HFF-Myc (cell line): ENCODE measurements at places on chromosomes 2 and 18.

- no peak for DNase-seq
Observed at GRCh38 chr18:48950536-48951447, at the start of gene SMAD7. SMAD7 (minus strand) TSS chr18:48950965; CDS start chr18:48950424, 541 bp downstream.

GRCh38 chr2:29579495-29580169, 341.8 kb downstream of the ALK start:
- DNase-seq: no peak

- DNase-seq: peak; percentile 24
Observed at GRCh38 chr2:157052685-157053224, 204.8 kb upstream of the GALNT5 start.

- no peak for DNase-seq
Observed at GRCh38 chr2:172113617-172114016, 10.9 kb upstream of the DLX2 start.

DNA sequence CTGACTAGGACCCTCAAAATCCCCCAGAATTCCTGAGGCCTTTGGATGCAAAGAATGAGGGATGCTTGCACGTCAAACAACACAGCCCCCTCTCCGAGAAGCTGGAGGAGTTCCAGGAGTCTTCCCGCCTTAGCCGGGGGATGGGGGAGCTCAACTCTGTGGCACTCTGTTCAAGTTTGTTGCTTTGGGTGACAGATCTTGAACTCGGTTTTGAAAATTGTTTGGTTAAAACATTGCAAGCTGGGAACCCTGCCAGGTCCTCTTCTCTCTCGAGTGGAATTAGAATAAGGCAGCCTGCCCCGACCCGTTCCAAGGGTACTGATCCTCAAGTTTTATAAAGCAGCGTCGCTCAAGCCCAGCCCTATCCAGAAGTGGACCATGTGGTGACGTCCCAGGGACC, 244.1 kb downstream of the LOXHD1 start:
- no peak for DNase-seq

DNA sequence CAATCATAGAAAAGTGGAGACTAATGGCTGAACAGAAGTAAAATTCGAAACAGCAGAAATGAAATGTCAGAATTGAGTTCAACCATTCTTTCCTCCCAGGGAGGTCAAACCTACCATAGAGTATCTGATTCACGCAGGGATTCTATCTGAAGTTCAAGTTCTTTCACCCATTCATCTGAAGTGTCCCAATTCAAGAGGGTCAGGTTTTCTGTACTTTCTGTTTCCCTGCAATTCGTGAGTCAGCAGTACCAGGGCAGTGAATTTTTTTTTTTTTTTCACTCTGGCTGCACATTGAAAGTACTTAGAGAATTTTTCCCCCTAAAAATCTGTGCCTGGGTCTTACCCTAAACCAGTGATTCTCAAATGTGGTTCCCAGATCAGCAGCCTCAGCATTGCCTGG, 40.9 kb upstream of the CCDC88A start:
- no peak for DNase-seq

- no peak for DNase-seq
Observed at GRCh38 chr2:20755132-20755800, 67.6 kb downstream of the LDAH start.

DNA sequence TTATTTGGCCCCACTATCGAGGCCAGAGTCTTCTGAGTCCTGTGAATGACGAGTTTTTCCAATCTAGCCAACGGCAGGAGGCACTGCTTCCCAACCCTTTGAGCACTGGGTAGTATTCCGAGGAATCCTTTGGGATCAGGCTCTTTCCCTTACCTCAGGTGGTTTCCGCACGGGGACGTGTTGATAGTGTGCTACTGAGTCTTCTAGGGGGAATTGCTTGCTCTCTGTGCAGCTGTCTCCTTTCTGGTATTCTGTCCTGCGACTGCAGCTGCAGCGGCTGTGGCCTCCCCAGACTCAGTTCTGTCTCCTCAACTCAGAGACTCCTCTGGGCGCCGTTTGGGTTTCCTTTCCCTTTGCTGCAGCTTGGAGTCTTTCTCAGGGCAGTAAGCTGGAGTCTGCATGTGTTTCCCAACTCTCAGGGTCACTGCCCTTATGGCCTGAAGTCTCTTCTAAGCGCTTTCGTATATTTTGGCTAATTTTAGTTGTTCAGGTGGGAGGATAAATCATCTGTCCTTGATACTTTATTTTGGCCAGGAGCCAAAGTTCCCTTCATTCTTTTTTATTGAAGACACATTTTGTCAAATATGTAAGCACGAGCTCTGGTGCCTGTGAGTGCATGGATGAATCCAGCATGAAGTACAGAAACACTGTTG, 118.4 kb downstream of the MAP4K4 start:
- DNase-seq: no peak

DNA sequence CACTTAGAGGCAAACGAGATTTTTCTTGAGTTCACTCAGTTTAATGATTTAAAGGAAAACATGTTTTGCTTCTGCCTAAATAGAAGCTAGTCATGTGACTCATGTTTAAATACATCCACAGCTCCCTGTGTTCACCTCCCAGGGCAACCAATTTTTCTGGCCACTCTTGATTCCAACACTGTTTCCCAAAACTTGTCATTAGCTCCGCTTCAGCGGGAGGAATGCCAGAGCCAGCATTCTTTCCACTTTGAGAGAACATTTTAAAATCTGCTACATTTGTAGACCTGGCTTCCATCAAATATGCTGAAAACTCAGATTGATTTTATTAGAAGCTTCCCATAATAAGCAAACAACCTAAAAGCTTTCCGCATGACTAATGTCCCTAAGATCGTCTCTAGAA, 2.8 kb upstream of the CYS1 start:
- DNase-seq: no peak

DNA sequence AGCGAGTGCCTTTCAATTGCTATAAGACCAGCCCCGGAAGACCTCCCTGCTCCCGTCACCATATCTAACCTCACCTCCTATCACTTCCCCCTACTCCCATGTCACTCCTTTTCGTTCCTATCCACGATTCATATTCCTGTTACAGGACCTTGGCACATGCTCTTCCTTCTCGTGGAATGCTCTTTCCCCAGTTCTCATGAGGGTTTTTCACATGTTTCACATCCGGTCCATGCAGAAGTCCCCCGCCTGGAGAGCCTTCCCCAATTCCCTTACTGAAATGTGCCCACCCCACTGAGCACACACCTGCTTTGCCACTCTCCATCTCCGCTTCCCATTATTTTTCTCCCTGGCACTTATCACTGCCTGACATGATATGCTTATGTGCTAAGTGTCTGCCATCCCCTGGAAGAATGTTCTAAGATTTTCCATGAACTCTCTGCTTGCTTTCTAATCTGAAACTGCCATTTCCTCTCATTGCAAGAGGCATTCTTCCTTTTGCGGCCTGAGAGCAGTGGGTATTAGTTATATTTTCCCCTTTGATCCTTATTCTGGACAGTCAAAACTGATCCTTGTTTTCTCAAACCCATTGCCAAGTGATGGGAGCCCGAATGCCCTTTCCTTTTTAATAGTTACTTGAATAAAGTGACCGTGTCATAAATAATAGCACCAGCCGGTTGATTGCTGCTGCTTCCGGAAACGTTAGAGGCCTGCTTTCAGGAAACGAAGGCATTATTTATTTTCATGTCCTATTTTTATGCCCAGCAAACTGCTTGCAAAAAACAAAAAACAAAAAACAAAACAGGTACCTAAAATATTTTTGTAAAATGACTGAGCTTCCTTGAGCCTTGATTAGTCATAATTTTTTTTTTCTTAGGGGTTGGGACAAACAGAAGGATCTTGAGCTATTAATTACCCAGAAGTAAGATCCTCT, 127.9 kb downstream of the ZNF532 start:
- DNase-seq: no peak

GRCh38 chr2:190255676-190256075, 64.0 kb downstream of the HIBCH start:
- no peak for DNase-seq

DNA sequence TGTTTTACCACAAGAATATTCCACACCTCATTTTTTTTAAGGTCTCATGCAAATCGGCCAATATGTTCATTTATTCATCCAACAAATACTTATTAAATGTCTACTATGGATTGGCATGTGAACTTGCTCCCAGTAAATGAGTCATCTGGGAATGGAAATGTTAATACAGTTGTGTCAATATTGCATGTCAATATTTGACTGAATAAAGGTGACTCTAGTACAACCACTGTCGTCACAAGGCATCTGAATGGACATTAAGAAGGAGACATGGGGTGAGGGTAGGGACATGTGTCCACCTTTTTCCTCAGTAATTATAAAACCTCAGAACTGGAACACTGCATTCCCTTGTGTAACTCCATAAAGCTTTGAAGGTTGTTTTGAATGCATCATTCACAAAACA, 365.4 kb downstream of the ADCYAP1 start:
- DNase-seq: no peak

- no peak for DNase-seq
Observed at GRCh38 chr2:137185378-137186078, 420.2 kb downstream of the THSD7B start.
